Naive thymus-derived CD4-positive, alpha-beta T cell (primary cell): ENCODE measurements at places on chromosomes 7 and 10.

GRCh38 chr10:122475591-122476332 is 14.4 kb downstream of the HTRA1 start:
- DNase-seq = no peak

DNA sequence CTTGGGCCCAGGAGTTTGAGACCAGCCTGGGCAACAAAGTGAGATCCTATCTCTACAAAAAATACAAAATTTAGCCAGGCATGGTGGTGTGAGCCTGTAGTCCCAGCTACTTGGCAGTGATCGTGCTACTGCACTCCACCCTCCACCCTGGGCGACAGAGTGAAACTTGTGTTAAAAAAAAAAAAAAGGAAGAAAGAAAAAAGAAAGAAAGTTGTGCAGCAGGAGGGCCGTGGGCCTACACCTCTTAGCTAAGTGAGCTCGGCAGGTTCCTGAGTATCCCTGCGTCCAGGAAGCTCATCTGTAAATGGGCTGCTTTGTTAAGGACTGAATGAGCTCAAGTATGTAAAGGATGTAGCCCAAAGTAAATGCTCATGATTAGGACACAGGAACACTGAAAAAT is 155.0 kb downstream of the RNF216 start:
- no peak for DNase-seq

DNA sequence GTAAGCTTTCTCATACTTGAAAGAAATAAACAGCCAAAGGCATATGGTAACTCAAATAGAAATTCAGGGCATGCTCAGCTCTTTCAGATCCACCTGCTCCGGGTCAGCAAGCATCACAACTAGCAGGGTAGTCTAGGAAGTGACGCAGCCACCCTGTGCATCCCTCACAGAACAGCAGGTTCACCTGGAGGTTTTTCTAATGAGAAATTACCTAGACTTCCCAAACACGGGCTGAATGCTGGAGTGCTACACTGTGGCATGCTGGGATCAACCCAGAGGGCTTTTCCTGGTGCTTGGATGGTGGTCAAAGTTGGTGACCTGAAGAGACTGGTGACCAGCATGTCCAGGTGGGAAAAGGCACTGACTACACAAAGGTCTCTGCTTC is 66.8 kb upstream of the DNAJB6 start:
- DNase-seq = no peak

GRCh38 chr10:33066558-33067236 is 108.7 kb upstream of the ITGB1 start:
- no peak for DNase-seq

GRCh38 chr7:105830405-105831301 is 45.7 kb downstream of the ATXN7L1 start:
- DNase-seq = no peak

DNA sequence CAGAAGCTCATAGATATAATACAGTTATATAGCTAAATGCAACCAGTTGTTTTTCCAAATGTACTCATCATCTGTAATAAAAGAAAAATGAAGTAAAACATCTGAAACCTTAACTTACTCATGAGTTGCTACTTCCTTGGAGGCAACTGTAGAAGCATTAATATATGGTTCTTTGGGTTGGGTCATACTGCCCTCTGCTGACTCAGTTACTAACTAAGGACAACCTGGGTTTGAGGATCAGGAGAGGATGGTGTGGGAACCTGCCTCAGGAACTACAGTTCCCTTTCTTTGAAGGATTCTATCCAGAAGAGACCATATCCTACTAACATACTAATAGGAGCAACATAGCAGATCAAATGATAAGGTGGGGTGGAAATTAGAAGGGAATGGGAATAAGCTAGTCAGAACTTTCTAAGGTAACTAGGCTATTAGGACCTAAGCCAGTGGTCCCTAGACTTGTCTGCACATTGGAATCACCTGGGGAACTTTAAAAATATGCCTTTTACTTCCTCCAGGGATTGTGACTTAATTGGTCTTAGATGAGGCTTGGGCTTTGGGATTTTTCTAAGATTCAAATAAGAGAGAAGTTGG is 20.7 kb downstream of the COX15 start:
- no peak for DNase-seq
